ENCODE measurements at places on chromosomes 6 and 20.

DNA sequence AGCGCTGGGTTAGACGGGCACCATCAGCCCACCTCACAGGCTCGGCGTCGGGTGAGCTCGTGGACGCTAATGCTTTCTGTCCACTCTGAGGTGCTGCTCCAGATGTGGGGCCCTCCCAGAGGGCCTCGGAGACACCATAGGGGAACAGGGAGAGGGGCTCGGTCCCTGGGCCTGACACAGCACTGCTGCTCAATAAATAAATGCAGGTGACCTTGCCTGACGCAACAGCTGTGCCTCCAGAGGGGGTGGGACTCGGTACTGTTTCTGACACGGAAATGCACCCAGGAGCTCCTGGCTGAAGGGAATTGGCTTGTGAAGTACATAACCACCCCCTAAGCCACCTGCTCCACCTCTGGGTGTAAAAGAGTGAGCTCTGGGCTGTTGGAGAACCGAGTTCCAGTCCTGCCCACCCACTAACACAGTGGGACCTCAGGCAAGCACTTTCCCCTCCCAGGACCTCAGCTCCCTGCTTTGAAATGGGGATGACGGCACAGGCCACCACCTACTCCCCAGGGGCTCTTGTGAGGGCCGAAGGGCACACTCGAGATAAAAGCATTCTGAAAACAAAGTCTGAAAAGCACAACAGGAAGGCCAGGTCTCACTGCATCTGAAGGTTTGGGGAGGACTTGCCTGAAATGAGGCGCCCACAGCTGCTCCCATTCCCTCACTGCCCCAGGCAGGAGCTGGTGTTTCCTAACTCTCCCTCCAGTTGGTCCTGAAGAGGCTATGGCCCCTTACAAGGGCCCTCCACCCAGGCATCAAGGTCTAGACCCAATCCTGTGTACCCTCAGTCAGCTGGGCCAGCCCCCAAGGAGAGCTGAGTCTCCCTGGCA, 6.7 kb downstream of the KCNK15 start:
- no peak for DNase-seq

DNA sequence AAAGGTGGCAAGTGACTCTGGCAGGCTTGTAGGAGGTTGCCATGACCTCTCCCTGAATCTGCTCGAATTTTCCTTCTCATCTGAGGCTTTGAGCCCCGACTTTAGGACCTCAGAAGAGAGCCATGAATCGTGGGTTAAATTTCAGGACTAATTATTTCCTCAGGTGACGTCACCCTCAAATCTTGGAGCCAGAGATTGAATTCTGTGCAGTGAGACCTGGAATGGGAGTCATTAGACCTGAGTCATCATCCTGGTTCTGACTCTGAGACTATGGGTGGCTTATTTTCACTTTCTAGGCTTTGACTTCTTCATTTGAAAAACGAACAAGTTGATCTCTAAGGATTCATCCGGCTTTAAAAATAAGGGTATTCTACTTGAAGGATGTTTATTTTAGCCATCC, 48.5 kb upstream of the PDYN start:
- DNase-seq: peak; percentile 92

DNA sequence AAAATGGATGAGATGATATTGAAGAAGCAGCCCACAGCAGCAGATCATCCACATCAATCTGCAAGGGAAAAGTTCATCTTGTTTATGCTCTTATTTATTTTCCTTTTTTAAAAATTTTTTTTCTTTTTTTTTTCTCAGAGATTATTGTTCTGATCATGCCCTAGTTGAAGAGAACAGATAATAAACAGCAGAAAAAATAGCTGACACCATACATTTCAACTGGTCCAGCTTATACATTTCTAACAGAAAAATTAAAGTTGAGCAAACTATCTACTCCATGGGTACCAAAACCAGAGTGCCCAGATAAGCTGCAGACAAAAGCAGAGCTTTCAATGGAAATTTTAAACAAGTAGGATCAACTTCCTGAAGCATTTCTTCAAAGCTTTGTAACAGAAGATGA, 9.3 kb downstream of the KIAA0319 start:
- no peak for DNase-seq

DNA sequence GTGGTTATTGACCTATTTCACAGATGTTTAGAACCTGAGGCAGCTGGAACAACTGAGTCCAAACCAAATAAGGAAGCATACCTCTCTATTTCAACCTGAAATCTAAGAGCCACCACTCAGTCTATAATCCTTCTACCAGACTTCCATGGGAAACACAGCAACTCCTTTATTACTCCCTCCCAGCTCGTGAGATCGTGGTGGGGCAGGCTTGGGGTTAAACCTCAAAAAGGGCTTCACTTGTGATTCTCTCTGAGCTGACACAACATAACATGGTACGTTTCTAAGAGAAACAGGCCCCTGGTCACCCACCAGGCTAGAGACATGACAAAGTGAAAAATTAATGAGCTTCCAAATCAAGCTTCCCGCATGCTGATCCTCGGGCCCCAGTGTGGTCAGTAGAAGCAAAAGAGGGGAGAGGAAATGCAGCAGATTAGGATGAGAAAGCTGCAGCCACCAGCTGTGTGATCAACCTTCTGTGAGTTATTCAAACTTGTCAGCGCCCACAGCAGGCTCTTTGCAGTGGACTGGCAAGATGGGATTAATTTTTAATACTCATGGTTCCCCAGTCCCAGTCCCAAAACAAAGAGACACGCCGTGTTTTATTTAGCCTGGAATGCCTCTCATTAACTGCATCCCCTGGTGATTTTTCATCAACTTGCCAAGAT, 9.3 kb downstream of the PKHD1 start:
- no peak for DNase-seq

GRCh38 chr20:45152405-45152804, 22.3 kb upstream of the PI3 start:
- no peak for DNase-seq

DNA sequence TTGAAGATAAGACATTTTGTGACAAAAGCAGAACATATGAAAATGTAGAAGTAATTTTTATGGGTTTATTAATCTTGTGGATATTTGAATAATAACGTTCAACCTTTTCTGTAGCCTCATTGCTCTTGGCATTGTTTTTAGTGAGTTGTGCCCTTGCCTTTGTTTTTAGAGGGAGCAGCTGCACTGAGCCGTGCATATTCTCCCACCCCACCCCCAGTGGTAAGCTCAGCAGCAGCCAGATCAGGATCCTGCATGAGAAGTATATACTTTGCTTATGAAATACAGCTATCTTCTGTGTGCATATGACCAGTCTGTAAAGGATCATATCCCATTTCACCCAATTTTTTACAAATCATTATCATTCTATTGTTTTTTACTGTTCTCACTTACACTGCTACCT, 184.2 kb downstream of the COL9A1 start:
- no peak for DNase-seq

DNA sequence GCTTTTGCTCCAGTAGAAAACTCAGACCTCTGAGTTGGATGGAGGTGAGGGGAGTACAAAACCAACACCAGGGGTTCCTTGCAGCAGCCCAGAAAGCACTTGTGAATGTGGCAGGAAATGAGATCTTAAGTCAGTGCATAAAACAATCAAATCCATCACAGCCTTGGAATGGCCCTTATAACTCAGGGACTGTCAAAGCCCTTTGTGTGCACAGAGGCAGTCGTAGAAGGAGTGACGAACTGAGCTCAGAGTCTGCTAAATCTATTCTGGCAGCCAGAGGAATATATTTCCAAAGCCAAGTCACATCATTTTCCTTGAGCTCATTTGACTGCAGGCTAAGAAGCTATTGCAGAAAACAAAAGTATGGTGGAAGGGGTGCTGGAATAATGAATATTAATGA, 676.6 kb downstream of the DHX35 start:
- DNase-seq: no peak

DNA sequence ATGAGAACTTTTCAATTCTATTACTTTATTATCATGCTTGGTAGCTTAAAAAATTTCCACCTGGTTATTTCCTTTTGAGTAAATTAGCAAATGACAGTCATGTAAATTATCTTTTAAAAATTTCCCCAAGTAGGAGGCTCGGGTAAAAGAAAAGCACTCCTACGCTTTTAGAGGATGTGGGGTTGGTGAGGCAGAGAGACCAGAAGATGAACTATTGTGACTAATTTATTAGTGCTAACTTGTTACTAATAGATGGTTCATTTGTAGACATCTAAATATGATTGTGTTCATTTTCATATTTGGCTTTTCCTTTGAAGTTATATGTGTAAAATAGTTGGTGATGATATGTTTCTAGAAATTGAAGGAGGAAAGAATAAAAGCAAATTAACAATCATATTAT, 27.0 kb downstream of the ZNF292 start:
- DNase-seq: no peak

GRCh38 chr6:44074439-44074812, 52.8 kb downstream of the MRPL14 start:
- peak; percentile 81 for DNase-seq

GRCh38 chr6:168650671-168651111, 209.7 kb downstream of the SMOC2 start:
- DNase-seq: no peak

DNA sequence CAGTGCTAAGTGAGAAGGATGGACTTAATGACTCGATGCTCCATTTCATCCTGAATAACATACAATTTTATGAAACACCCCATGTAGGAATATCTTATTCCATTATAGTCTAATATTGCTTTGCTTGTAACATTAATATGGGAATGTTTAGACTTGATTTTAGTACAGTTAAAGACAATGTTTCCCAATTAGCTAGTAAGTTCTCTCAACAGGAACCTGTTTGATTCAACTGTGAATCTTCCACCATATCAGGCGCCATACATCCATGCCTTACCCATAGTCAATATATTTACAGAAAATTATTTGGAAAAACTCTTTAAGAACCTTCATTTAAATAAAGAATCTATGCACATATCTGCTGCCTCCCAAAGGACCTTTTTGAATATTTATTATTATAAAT, 3.3 kb downstream of the NDRG3 start:
- no peak for DNase-seq

DNA sequence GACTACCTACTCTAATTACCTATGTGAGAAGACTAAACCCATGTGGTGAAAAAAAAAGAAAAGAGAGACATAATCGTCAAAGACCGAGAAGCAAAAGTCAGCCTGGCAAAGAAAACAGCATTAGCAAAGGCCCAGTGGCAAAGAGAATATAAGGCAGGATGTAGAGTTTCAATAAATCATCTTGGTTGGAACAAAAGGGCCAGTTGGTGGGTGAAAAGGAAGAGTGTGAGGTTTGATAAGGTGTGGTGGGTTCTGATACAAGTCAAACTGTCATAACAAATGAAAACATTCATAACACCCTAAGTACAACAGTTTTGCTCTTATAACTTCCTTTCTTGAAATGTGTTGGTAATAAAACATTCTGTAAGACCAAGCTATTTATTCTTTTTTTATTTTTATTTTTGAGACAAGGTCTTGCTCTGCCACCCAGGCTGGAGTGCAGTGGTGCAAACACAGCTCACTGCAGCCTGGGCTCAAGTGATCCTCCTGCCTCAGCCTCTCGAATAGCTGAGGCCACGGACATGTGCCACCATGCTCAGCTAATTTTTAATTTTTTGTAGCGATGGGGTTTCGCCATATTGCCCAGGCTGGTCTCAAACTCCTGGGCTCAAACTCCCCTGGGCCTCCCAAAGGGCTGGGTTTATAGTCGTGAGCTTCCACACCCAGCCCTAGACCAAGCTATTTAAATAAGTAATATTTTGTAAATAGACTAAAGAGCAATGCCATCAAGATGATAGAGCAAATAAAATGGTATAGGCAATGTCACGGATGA, 18.9 kb upstream of the GTF3C6 start:
- no peak for DNase-seq

DNA sequence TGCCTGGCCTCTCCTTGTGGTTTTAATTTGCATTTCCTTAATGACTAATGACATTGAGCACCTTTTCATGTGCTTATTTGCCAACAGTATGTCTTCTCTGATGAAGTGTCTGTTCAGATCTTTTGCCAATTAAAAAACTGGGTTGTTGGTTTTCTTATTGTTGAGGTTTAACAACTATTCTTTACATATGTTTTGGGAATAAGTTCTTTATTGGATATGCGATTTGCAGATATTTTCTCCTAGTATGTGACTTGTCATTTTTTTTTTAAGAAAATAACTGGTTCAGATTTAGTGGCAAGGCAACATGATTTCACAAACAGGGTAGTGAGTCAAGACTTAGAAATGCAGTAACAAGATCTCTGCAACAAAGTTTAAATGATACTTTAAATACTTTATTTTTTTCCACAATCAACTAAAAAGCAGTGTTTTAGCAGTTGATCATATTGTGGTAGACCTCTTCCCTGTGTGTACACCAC, 67.8 kb downstream of the TIAM2 start:
- peak; percentile 69 for DNase-seq

GRCh38 chr20:44455126-44455525, 20.5 kb upstream of the TTPAL start:
- no peak for DNase-seq

DNA sequence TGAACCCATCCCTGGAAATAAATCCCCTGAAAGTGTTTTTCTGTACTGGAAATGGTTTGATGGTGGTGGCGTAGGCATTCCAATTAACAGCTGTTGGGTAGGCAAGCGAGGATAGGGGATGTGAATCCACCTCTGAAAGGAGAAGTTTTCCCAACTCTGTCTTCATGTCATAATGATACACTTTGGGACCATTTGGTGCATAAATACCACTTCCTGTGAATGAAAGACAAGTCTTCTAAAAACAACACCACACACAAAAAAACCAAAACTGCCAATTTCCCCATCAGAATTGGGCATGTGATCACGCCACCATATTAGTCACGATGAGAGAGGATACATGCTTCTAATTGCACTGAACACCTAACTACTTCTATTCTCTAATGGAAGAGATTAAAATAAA, 6.4 kb downstream of the VNN2 start:
- DNase-seq: no peak

GRCh38 chr6:5498579-5498899, 237.2 kb downstream of the FARS2 start:
- peak; percentile 21 for DNase-seq

DNA sequence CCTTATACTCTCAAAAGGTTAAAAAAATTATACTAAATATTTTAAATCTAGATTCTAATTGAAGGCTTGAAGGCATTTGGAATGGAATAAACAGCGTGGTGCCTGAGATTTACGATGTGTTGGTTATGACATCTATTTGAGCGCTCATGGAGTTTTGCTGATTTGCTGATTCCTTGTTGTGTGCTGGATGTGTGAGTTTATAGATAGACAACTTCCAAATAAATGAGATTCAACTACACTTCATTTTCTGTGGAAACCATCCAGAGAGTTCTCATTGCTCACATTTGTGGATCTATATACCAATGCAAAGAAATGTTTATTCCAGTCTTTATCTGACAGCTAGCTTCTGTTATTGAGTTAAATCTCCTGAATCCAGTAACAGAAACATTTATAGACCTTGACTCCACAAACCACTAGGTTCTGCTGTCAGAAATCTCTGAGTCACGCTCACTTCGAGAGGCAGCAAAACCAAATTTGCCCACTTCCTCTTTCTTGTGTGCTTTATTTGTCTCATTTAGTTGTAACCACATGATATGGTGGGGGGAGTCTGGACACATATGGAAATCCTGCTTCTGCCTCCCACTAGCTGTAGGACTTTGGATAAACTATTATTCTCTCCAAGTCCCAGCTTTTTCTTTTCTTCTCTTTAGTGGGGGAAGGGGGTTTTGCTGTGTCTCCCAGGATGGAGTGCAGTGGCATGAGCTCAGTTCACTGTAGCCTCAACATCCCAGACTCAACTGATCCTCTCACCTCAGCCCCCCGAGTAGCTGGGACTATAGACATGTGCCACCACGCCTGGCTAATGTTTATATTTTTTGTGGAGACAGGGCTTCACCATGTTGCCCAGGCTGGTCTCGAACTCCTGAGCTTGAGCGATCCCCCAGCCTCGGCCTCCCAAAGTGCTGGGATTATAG, 54.5 kb downstream of the IPCEF1 start:
- DNase-seq: peak; percentile 49

- DNase-seq: no peak
Observed at GRCh38 chr6:22363166-22363713, 66.4 kb upstream of the PRL start.
